Stromal cell of bone marrow (primary cell): ENCODE measurements at places on chromosomes 7 and 10.

DNA sequence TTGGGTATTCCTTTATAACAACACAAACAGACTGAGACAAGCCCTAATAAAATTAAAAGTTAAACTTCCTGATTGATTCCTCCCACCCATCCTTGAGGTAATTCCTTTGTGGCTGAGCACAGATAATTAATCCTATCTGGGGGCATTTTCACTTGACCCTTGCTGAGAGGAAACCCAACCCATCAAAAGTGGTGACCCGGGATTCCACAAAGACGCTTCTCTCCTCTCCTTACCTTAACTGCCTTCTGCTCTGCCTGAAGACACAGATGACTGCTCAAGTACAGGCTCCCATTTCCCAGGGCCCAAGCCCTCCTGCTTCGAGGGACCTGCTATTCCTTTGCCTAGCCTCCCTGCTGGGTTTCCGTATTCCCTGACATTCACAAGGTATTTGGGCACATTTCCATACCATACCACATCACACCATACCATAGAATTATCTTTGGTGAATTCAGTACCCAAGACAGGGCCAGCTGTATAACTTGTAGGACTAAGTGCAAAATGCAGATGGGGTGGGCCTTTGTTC, 9.8 kb upstream of the MAPK8 start:
- no peak for DNase-seq

DNA sequence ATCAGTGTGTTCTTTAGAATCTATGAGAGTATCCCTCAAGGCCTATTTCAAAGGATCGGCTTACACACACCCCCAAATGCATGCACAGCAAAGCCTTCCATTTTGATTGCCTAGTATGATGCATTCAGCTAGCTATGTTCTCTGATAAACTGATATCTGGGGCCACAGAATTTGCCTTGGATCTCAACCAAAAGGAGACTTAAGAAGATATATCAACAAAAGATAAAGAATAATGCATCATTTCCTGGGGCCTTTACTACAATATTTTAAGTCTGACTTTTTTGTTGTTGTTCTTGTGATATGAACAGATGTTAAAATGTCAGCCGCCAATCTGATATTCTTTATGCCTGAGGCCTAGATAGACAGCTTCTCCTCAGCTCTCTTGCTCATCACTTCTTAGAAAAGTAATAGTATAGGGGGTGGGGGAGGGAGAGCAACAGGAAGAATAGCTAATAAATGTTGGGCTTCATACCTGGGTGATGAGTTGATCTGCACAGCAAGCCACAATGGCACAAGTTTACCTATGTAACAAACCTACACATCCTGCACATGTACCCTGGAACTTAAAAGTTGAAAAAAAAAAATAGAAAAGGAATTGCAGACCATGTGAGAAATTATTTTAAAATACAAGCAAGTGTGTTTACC, 792.9 kb upstream of the GHITM start:
- DNase-seq: peak; percentile 31

DNA sequence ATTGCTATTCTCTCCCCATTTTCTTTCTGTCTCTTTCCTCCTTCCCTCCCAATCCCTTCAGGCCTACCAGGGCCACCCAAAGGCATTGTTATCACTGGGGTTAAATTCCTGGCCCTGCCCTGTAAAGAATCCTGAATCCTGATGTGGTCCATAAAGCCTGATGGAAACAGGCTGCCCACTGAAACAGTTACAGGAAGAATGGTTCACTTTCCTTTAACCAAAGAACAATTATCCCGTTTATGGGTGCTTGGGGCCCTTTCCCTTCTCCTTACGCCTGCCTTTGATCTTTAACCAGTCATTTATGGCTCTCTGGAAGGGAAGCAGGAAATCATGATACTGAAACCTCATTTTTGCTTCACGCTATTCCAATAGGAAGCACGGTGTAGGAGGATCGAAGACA, 273.1 kb upstream of the NEBL start:
- no peak for DNase-seq

- DNase-seq: no peak
Measured at GRCh38 chr7:36315309-36315944, 74.2 kb upstream of the ANLN start.

GRCh38 chr7:7304705-7305450, 122.5 kb downstream of the C1GALT1 start:
- no peak for DNase-seq

DNA sequence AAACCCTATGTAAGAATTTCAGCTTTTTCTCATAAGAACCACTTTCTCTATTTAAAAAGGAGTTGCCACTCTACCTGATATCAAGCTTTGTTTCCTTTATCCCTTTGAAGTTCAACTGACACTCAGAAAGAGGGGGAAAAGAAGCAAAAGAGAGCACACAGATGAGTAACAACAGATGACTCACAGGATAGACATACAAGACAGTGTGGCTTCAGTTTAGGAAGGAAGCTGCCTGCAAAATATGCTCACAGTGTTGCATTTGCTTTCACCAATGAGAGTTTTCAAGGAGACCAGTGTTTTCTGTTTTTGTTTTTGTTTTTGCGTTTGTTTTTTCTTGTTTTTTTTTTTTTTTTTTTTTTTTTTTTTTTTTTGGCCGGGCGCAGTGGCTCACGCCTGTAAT, 1181.6 kb downstream of the DNAJB9 start:
- no peak for DNase-seq

GRCh38 chr10:18527687-18528086, 123.7 kb downstream of the NSUN6 start:
- no peak for DNase-seq

DNA sequence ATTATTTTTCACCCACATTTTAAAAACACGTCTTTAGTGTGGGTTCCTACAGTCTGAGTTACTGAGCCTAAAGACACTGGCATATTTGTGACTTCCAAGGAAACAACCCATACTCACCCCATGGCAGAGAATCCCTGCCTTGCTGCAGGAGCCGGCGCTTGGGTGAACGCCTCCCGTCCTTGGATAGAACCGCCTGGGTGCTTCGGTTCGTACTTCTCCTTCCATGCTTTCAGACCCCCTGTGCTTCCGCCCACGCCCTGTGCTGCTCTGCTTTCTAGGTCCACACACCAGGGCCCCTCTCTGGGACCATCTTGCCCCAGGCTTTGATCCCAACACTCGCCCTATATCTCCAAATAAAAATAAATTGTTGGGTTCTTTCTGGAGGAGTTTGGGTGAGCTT, 125.8 kb downstream of the PTPRN2 start:
- DNase-seq: no peak

GRCh38 chr7:93016681-93017381, 100.9 kb downstream of the SAMD9 start:
- no peak for DNase-seq

- no peak for DNase-seq
Measured at GRCh38 chr10:7119325-7120015, 291.4 kb downstream of the SFMBT2 start.

GRCh38 chr10:104796823-104797222, 155.7 kb downstream of the SORCS3 start:
- DNase-seq: no peak
